ENCODE measurements at places on chromosomes 2 and 18.
A peak's percentile ranks its signal among the peaks of the same experiment; 100 is the strongest.

DNA sequence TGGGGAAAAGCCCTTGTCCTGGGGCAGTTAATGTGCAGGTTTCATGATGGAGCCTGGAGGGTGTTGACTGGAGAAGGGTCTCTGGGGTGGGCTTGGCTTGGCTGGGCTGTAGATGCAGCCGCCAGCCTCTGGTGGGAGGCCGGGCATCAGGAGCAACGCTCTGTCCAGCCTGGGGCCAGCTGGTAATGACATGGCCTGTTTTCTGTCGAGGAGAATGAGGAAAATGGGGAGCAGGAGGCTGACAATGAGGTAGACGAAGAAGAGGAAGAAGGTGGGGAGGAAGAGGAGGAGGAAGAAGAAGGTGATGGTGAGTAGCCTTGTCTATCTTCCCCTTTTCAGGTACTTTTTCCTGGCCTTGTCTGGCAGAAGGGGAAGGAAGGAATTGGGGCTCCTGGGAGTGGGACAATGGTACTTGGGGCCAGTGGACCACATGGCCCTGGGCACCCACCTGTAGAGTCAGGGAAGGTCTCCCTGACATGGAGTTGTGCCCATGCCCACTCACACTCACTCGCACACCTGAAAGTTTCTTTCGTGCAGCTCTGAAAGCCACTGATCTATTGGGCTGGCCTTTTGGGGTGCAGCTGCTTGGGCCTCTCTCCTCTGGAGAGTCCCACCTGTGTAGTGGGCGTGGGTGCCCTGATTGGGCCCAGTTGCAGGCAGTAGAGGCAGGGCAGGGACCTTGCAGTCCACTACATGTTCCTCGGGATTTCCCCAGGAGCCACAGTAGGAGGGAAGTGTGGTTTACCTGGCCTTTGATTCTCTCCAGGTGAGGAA is 3.5 kb downstream of the PTMA start:
- no peak for DNase-seq

GRCh38 chr2:171592036-171592555 is 69.8 kb downstream of the CYBRD1 start:
- DNase-seq, result no peak

DNA sequence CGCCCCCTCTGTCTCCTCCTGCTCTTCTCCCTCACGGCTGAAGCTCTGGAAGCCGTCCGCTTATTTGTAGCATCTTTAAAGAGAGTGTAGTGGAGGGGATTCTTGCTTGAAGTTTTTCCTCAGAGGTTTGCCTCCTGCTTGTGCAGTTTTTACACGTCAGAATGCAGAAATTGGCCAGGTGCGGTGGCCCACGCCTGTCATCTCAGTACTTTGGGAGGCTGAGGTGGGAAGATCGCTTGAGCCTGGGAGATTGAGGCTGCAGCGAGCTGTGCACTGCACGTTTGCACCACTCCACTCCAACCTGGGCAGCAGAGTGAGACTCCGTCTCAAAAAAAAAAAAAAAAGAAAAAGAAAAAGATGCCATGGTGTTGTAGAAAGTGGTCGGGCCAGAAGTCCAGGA is 69.0 kb downstream of the ITGB1BP1 start:
- DNase-seq, result no peak

- DNase-seq, result peak; percentile 39
Measured at GRCh38 chr2:233385489-233386044, 31.3 kb downstream of the DGKD start.

- no peak for DNase-seq
Measured at GRCh38 chr18:76209597-76209996, 285.4 kb downstream of the ZNF516 start.

All from GM19239 (cell line).